Central memory CD4-positive, alpha-beta T cell (primary cell): ENCODE measurements at places on chromosomes 5 and 9.

DNA sequence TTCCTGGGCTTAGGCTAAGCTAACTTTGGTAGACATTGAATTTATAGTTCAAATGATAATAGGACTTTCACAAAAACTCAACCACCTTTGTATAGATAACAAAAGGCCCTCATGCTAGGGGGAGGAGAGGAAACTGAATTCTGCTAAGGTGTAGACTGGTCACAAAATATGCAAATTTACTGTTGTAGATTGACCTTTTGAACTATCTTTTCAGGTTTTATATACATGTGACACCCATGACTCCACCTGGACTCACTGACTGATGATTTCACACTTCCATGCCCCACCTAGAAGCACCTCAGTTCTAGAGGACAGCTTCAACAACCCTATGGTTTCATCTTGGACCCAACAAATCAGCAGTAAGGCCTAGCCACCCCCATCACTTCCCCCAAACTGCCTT, 165.7 kb downstream of the CEMIP2 start:
- DNase-seq: no peak

DNA sequence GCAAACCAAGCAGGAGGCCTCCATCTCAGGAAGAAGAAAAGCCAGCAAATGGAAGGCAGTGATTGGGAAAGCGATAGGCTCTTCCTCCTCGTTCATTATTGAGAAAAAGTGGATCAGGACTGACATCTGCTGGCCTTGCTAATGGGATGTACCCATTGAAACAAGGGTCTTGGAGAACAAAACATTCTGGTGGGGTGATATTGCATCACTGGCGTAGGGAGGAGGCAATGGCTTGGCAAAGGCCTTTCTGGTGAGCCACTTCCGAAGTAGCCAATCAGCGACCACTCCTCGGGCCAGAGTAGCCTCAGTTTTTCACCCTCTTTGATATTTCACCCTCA, 86.7 kb upstream of the NFIB start:
- no peak for DNase-seq

DNA sequence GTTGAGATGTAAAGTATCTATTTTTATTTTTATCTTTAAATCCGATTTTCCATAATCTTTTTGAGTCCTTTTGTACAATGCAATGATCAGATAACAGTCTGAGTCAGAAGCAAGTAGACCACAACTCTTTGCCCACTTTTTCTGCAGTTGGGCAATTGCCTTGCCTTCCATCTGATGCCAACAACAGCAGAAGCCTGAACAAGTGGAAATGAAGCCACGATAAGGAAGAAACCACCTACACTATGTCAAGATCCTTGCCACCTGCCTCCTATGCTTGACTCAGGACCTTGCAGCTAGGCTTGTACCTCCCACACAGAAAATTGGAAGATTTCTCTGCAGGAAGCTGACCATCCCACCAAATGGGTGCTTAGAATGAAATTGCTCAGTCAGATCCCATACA, 78.6 kb downstream of the ANXA1 start:
- no peak for DNase-seq

DNA sequence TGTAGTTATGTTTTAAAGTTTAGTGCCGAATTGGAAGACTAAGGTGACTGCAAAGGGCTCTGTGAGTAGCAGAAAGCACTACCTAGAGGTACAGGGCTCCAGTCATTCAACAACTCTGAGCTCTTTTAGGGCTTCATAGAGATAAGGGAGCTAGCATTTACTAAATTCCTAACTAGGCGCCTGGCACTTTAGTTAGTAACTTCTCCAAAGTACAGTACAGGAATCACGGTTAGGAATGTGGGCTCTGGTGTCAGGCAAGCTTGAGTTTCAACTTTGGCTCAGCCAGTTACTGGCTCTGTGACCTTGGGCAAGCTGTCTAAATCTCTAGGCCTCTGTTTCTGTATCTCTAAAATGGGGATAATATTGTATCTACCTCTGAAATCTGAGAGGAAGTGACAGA, 115.3 kb downstream of the SLIT3 start:
- DNase-seq: no peak

- no peak for DNase-seq
These were observed 720.6 kb downstream of the SEMA5A start for GRCh38 chr5:8825139-8825757.

DNA sequence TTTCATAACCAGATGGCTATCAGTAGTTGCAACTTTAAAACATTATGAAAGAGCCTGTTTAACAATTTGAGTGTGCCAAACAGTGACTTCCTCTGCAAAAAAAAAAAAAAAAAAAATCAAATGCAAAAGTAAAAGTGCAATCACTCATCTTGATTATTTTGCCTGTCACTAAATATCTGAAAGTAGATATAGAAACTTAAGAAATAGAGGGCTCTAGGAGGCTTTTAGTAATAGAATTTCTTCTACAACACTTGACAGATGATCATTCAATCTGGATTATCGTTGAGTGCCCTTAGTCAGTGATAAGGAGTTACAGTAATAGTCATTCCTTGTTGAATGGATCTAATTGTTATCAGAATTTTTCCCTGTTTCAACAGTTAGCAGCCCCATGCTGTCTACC, 101.8 kb downstream of the CETN3 start:
- DNase-seq: no peak

DNA sequence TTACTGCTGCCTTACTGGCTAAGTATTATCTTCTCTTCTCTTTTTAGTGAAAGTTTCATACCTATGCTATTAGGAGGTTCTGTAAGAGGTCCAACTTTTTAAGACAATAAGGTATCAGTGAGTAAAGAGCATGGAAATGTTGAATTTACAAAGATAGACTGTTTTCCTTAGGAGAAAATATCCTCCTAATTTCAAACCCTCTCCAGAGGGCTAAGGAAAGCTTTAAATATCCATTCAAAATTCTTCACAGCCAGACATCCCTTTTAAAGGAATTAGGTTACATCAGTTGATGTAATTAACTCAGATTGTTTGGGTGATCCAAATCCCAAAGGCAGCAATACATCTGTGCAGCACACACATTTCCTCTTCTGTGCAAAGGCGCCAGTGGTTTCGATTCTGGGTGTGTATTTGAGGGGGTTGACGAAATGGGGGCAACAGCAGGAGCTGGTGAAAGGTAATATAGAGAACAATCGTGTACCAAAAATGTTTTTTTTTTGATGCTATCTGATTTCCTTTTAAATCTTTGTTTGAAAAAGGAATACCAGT, 273.8 kb upstream of the RPS23 start:
- DNase-seq: no peak

GRCh38 chr5:126967808-126968466, 62.4 kb downstream of the MARCHF3 start:
- DNase-seq: no peak

- no peak for DNase-seq
These were observed 6.8 kb downstream of the KIF12 start for GRCh38 chr9:114092336-114092735.

- no peak for DNase-seq
These were observed 126.3 kb downstream of the PDE4D start for GRCh38 chr5:59767211-59767605.

- DNase-seq: no peak
These were observed 8.2 kb downstream of the CEP120 start for GRCh38 chr5:123414974-123415373.

GRCh38 chr5:95822043-95822541, 434 bp downstream of the GLRX start:
- no peak for DNase-seq

- no peak for DNase-seq
These were observed 35.2 kb upstream of the CAST start for GRCh38 chr5:96626956-96627355.

- DNase-seq: no peak
These were observed 518.3 kb downstream of the CTNND2 start for GRCh38 chr5:11385901-11386293.

DNA sequence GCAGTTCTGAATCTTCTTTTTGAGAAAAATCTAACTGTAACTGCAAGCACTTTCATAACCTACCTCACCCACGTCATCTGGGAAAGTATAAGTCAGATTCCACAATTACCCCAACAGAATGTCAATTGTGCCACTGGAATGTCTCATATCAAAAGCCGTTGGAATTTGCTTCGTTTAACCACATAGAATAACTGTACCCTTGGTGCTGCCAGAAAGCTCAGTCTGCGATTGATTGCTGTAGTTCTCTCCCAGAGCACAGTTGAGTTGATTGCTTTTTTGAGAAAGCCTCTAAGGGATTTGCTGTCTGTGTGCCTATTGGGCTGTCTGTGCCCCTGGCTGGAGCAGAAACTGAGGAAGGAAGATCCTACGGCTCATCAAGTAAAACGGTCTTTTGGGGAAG, 583.6 kb downstream of the TMEM38B start:
- DNase-seq: no peak

- DNase-seq: no peak
These were observed 138.0 kb downstream of the TMEM232 start for GRCh38 chr5:110588286-110588980.

- DNase-seq: no peak
These were observed 38.4 kb downstream of the PPP1R2B start for GRCh38 chr5:156888520-156888919.

- no peak for DNase-seq
These were observed 63.2 kb downstream of the COL27A1 start for GRCh38 chr9:114218264-114219120.

DNA sequence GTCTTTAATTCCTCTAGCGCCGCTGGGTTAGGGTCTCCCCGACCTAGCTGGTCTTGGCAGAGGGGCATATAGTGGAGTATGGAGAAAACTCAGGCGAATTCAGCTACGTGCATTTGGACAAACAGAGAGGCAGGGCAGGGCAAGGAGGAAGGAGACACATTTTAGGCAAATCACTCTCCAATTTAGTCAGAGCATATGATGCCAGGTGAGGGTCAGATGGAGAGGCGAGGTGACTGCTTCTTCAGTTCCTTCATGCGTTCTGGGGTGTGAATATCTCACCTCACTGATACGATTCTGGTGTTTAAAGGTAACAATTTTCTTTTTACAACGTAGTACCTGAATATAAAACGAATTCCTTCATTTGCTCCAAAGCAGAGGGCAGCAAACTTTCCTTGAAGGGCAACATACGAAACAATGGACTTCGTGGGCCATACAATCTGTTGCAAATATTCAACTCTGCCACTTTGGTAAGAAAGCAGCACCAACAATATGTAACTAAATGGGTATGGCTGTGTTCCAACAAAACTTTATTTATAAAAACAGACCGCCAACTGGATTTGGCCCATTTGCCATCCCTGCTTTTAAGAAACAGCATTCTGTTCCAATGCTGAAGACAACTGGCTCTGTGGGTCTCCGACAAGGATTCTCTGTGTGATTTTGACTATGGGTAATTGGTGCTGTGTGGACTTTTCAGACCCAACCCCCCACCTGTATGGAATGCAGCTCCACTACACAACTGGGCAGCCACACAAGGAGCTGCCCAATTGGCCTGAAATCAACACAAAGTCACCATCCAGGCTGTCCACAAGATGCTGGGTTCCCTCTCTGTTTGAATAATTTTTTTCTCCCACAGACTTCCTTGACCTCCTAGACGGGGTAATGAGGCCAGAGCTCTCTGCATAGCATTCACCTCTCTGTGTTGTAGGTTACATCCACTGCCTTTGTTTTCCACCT, 53.8 kb downstream of the RAPGEF1 start:
- DNase-seq: no peak

DNA sequence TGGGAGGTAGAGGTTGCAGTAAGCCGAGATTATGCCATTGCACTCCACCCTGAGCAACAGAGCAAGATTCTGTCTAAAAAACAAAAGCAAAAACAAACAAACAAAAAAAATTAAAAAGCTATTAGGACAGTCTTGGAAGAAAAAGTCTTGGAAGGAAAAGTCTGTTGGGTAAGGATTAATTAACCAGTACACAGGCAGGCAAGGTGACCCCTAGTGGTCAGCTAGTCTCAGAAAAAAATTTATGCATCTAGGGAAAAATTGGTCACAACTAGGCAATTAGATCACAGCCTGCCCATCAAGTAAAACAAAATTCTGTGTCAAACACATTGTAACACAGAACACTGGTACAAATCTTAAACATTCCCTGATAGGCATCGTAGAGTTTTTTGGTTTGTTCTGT, 6.7 kb upstream of the ANKRD18B start:
- DNase-seq: no peak

- no peak for DNase-seq
These were observed 2.8 kb downstream of the ADGRD2 start for GRCh38 chr9:124452841-124453585.

DNA sequence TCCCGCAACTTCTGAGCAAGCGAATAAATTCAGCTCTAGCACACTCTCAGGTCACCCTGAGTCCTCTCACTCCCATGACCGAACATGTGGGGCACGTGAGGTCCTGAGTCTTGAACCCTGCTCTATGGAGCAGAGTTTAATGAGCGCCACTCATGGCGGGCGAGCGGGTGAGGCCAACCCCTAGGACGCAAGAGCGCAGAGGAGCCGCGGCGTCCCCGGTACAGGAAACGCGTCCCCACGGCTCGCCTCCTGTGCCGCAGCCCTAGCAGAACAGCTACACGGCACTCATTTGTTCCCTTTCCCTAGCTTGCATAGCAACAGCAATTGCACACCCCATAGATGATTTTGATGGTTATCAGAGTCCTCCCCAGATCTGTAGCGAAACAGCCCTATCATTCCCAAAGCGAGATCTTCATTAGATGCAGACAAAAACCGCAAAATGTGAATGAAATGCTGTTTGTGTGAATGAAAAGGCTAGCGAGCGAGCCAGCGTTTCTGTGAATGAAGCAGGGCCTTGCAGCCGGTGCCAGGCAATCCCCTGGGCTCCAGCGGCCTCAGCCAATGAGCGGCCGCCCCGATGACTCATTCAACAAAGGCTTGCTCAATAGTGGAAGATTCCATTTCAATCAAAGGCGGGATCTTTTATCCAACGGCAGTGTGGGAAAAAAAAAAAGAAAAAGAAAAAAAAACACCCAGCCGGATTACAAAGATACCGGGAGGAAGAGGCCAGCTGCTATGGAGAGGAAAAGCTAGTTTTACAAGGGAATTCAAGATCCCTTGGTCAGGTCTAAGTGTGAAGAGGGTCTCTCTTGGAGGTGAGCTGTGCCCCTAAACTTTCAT, 1.5 kb upstream of the SHC3 start:
- DNase-seq: no peak

- no peak for DNase-seq
These were observed 9.0 kb downstream of the ABL1 start for GRCh38 chr9:130844044-130844451.

- DNase-seq: no peak
These were observed 16.5 kb upstream of the SLC2A8 start for GRCh38 chr9:127380479-127380878.

DNA sequence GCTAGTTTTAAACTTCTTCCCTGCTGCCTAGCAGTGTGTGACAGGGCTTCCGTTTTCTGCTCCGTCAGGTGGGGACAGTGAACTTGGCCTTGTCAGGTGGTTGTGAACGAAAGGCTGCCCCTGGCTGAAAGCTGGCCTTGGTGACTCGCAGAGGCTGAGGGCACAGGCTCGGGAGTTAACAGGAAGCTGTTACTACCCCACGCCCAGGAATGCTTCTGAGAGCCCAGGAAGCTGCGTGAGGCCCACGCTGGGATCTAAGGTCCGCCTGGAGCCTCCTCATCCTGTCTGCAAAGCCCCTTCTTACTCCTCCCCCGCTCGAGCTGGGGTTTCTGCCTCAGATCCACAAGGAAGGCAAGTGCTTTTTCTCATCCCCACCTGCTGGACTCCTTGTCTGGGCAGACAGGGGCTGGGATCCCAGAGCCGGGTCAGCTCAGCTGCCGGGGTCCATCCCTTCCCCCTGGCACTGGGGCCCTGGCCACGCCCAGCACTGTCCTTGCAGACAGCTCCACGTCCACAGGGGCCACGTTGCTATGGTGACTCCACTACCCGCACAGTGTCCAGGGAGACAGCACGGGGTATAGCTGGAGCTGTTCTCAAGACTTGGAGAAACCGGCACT, 124.7 kb upstream of the TBC1D2 start:
- no peak for DNase-seq
